Endothelial cell (in vitro differentiated cells): ENCODE measurements at places on chromosomes 6 and 20.

GRCh38 chr20:3223651-3223993 is 14.3 kb downstream of the ITPA start:
- no peak for DNase-seq

DNA sequence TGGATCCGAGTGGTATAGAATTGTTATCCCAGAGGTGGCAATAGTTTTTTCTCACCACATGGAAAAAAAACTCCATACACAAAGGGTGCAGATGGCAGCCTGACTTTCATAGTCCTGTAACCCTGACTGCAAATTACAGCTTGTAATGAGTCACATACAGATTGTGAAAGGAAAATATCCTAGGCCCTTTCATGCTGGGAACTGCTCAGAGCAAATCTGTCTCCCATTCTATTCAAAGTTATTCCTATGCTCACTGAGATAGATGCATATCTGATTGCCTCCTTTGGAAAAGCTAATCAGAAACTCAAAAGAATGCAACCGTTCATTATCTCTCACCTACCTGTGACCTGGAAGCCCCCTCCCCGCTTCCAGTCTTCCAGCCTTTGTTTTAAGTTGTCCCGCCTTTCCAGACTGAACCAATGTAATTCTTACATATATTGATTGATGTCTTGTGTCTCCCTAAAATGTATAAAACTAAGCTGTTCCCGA is 108.7 kb upstream of the MAP3K4 start:
- no peak for DNase-seq

GRCh38 chr20:32484225-32484957 is 100.7 kb downstream of the NOL4L start:
- peak; percentile 65 for DNase-seq

DNA sequence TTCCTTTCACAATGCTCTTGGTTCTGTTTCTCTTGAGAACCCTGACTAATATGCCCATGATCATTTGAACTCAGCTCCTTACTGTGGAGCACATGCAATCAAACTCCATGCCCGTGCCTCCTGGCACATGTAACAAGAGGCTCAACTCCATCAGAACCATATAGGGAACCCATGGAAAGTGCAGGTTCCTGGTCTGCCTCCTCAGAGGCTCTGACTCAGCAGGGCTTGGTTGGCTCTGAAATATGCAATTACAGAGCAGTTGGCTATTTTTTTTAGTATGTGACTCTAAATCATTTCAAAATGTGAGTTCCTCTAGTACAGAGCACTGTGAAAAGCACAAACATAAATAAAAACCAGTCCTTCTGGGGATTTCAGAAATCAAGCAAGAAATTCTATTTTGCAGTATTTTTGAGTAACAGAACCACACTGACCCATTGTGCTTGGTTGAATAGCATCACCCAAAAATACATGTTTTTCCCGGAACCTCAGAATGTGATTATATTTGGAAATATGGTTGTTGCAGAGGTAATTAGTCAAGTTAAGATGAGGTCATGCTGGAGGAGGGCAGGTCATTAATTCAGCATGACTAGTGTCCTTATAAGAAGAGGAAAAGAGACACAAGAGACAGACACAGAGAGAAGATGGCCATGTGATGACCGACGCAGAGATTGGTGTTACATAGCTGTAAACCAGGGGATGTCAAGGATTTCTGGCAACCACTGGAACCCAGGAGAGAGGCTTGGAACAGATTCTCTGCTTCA is 13.2 kb upstream of the MAP3K4 start:
- DNase-seq: no peak

- DNase-seq: no peak
Observed at GRCh38 chr6:87421576-87421975, 13.8 kb downstream of the CFAP206 start.

- DNase-seq: no peak
Observed at GRCh38 chr6:155417454-155417853, 38.2 kb downstream of the NOX3 start.

DNA sequence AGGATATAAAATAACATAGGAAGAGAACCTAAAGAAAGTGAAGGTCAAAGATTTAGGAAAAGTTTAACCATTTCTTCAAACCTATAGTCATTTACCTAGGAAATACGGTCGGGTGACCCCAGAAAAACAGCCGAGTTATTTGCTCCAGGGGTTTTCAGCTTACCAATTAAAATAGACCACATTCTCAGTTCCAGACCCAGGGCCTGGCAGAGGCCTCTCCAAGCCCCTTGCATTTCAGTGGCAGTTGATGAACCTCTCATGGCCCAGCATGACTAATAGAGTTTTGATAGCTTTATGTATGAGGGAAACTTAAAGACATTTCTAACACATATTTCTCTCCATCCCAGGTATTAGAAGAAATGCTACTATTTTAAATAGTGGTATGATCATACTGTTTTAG is 113.5 kb downstream of the OGFRL1 start:
- no peak for DNase-seq

DNA sequence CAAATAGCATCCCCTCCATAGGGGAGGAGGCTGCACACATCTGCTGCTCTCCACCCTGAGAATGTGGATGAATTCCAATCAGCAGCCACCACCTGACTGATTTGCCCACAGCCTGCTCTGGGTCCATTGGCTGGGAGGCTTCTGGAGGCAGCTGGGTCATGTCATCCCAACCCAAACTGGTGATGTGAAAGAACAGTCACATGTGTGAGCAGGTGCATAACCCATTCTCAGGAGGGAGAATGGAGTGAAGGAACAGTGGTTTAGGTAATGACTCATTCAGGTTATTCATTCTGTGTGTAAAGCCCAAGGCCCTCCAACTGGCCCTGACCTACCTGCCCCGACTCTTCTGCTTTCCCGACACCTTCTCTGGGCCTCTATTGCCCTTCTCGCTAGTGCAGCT is 90.9 kb upstream of the GCM1 start:
- DNase-seq: no peak

DNA sequence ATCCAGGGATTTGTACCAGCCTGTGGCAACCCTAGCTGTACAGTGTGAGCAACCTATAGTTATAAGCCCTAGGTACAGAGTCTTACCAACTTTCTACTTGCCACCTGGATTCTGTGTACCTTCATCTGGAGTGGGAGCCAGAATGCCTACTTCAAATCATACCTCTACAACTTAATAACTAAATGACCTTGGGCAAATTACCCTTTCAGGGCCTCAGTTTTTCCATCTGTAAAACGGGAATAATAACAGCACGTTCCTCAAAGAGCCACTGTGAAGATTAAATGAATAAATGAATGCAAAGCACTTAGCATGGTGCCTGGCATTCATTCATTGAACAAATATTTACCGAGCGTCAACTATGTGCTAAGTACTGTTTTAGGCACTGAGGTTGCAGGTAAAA is 50.7 kb upstream of the FAM210B start:
- no peak for DNase-seq

GRCh38 chr20:37575884-37576283 is 48.2 kb upstream of the BLCAP start:
- peak; percentile 28 for DNase-seq

GRCh38 chr6:47603995-47604394 is 94.4 kb upstream of the ADGRF4 start:
- DNase-seq: no peak

- DNase-seq: no peak
Observed at GRCh38 chr6:79640146-79641111, 9.3 kb downstream of the SH3BGRL2 start.
